ENCODE measurements at places on chromosomes 6 and 20.

GRCh38 chr6:105263685-105264610 lies 84.1 kb upstream of the POPDC3 start:
- no peak for DNase-seq

- DNase-seq, result no peak
Observed at GRCh38 chr20:31712112-31712553, 10.5 kb downstream of the BCL2L1 start.

- DNase-seq, result no peak
Observed at GRCh38 chr6:111723412-111723970, 117.8 kb upstream of the TRAF3IP2 start.

- no peak for DNase-seq
Observed at GRCh38 chr6:84243240-84243639, 15.8 kb upstream of the CEP162 start.

DNA sequence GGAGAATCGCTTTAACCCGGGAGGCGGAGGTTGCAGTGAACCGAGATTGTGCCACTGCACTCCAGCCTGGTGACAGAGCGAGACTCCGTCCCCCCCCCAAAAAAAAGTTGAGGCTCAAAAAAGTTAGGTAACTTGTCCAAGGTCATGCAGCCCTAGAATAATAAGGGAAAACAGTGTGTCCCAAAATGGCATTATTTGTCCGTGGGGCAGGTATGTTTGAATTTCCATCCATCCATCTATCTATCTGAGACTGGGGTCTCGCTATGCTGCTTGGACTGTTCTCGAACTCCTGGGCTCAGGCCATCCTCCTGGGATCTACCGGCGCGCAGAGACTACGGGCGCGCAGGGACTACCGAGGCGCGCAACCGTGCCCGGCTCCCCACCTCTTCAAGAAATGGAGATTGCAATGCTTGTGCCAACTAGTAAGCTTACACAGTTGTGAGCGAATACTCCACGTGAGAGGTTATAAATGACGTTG lies 374 bp upstream of the ABCC10 start:
- DNase-seq, result no peak

DNA sequence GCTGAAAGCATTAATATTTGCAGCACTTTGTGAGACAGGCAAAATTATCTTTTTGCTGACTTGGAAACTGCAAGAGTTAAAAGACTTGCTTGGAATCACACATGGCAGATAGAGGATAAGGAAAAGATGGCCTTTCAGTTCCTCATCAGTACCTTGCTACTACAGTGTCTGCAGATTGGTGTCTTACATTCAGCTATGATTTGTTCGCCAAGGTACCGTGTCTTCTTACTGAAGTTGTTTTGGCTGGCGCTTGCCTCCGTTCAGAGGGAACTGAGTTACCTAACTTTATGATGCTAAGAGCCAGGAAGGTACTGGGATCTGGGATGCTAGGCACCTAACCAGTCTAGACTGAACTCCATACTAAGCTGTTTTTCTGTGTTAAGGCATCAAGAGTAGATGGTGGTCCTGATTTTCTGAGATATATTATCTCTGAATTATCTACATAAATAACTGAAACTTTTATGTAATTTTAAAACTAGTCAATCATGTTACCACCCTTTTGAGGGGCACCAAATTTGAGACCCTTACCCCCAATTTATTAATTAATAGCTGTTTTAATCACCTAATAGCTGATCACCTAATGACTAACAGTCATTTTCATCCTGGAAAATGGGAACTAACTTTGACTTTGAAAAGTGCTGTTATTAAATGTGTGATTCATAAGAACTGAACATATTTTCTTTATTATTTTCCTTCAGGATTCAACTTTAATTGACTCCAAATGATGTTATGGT lies 2.5 kb downstream of the WTAP start:
- DNase-seq, result no peak

DNA sequence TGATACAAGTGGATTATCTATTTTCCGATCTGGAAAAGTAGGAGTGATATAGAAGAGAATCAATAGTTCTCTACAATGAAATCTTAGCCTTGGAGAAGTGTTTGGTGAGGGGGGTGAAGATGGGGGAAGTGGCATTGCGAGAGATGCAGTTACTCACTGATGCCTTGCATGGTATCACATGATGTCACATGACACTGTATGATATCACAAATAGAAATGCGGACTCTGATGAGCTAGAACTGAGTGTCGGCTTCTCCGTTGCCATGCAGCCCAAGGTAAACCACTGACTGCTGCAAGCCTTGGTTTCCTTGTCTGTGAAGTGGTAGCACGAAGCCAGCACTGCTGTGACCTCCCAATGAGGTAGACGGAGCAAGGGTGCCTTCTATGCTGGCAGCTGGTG lies 403.3 kb upstream of the AGPAT4 start:
- no peak for DNase-seq
